ENCODE measurements at places on chromosomes 6 and 20. TPM values are rescaled to one million over a fixed set of nuclear protein-coding genes. Genes with fewer than 3 reads are reported as not detected.
A peak's percentile ranks its signal among the peaks of the same experiment; 100 is the strongest.

DNA sequence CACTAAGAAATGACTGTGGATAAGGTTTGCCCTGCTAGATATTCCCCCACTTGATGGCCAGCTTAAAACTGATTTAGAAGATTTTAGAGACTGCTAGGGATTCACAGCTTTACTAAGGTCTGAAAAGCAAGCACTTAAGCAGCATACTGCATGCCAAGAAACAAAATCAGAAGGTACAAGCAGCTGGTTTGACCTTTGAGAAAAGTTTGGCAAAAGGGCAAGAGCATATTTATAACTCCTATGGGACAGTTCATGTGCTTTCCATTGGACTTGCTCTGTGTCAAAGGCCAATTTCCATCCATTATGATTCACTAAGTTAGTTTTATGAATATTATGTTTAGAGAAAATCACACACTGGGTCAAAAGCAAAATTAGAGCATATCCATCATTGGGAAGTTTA, 402.8 kb downstream of the PKHD1 start:
- no peak for DNase-seq

DNA sequence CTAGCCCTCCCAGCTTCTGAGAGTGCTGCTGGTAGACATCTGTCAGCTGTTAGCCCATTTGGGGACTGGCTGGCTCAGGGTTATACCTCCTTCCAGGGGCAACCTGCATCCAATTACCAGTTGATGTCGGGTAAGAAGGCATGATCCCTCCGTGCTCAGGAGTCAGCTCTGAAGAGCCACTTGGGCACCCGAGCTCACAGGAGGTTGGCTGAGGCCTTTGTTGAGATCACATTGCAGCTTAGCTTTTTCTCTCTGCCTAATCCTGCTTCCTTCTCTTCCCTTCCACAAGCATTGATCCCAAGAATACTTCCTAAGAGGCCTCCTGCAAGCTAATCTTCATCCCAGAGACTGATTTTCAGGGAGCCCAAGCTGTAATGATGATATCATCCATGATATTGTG, 35.5 kb downstream of the SCP2D1 start:
- no peak for DNase-seq

- DNase-seq, result no peak
Measured at GRCh38 chr6:119676230-119676629, 326.7 kb upstream of the MAN1A1 start.

DNA sequence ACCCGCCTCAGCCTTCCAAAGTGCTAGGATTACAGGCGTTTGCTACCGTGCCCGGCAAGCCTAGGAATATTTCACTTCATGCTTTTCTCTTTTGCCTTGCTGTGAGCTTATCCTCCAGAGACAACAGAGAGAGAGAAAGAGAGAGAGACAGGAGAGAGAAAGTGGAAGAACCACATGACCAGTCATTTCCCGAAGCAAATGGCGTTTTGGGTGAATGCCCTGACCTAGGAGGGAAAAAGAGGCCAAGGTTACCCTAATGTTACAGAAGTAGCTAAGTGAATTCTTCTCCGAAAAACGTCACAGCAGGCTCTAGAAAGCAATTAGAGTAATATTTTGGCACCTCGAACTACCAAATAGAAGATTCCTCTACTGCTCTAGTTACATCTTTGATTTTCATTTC, 9.1 kb downstream of the SGK1 start:
- no peak for DNase-seq

GRCh38 chr6:116695401-116695800, 14.4 kb downstream of the KPNA5 start:
- DNase-seq, result no peak

DNA sequence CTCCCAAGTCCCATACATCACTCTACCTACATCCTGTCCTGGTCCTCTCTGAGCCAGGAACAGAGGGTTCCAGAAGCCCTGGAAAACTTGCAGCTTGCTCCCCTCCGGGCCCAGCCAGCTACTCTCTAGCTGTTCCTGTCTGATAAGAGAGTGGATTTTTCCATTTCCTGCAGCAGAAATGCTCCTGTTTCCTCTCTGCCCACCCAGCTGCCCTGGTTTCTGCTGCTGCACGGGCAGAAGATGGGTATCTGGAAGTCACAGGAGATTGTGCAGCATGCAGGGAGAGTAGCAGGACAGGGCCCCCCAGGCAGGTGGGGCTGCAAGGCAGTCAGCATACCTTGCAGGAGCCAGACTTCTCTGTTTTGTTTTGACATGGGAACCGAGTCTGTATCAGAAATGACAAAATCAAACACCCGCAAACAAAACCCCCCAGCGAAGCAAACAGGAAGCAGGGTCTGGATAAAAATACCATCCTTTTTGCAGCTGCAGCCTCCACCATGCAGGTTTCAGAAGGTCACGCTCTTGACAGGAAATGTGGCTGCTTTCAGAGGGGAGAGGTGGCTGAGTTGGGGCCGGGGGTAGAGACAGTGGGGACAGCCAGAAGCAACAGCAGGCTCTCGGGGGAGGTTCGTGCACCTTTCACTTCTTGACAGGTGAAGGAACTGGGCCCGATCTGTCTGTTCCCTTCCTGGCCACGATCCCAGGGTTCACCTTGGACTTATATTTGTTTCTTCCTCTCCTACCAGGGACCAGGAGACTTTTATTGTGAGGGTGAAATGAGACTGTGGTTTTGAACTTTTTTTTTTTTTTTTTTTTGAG, 50.8 kb upstream of the FAM83D start:
- DNase-seq, result no peak

DNA sequence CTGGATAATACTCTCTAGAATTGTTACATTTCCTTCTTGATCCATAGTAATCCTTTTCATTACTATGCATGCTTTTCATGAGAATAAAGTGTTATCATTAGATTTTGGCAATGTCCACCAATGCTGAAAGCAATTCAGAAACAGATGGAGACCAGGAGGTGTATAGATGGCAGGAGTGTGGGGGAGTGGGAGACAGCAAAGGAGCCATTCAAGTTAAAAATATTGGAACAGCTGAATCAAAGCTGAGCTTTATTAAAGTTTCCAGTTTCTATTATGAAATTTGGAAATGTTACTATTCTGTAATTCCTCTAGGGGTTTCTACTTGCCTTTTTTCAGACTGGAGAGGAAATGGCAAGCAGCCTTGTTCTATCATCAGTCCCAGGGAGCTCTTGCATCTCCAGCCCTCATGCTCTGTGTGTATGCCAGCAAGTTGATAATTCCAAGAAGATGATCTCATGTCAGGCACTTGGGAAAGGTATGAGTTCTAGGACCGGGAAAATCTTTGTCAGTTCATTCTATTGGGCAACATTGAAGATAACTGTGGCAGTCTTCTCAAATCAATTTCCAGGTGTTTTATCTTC, 228.0 kb downstream of the CD109 start:
- DNase-seq, result no peak

- DNase-seq, result peak; percentile 78
Measured at GRCh38 chr6:90025523-90026061, 131.3 kb downstream of the GJA10 start.

Gene SMOC2
- not detected for total RNA-seq

Gene RIOK1
- total RNA-seq, result 14.0 TPM
